Stimulated activated CD4-positive, alpha-beta T cell treated with anti-CD3 and anti-CD28 coated beads, Interleukin-4, amount 100 ng/mL, for 48 hours (primary cell): ENCODE measurements at places on chromosomes 7 and 10.
A peak's percentile ranks its signal among the peaks of the same experiment; 100 is the strongest.

- no peak for DNase-seq
These were observed 46.4 kb upstream of the CC2D2B start for GRCh38 chr10:95861386-95861785.

DNA sequence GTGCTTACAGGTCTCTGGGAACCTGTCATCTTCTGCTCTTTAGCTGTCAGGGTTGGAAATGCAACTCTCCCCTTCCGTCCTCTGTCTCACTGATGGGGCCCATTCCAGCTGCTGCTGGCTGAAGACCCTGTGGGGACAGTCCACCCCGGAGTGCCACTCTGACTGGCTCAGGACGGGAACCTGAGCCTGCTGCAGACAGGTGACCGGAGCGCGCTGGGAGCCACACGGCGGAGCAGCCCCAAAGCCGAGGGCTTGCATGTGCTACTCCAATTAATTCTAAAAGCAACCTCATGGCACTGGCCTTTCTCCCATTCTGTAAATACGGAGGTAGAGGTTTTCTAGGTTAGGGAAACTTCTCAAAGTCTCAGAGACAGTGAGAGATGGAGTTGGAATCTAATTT is 223.5 kb upstream of the PITRM1 start:
- no peak for DNase-seq

- DNase-seq, result no peak
These were observed 59.9 kb upstream of the INPP5A start for GRCh38 chr10:132477398-132478340.

GRCh38 chr7:25399000-25399750 is 170.9 kb upstream of the NPVF start:
- no peak for DNase-seq

- DNase-seq, result peak; percentile 59
These were observed 47.3 kb downstream of the LRRN3 start for GRCh38 chr7:111138193-111138569.

- DNase-seq, result peak; percentile 68
These were observed 4.2 kb upstream of the UPP1 start for GRCh38 chr7:48084727-48085432.

DNA sequence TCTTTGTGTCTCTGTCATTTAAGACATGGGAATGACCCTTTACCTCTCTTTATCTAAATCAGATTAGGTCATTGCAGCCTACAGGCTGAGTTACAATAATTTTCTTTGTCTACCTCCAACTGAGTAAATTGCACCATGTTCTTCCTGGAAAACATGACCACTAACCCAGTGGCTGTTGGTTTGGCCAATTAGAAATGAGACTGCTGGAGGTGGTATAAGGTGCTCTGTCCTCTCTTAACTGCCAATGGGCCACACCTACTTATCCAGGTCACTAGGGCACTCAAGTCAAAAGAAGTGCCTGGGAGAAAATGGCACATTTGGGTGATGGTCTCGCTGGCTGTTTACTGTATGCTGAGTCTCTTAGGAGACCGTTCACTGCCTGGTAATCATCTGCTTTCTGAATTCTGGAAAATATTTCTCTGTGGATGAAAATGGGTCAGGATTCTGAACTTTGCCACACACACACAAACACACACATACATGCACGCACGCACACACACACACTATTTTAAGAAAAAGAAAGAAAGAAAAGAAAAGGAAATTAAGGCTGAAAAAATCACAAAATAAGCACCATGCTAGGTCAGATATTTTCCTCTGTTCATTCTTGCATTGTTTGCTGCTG is 16.4 kb downstream of the STAMBPL1 start:
- no peak for DNase-seq

GRCh38 chr7:140604760-140605159 is 35.9 kb downstream of the DENND2A start:
- no peak for DNase-seq

GRCh38 chr7:77933394-77933793 is 134.8 kb downstream of the PHTF2 start:
- no peak for DNase-seq

DNA sequence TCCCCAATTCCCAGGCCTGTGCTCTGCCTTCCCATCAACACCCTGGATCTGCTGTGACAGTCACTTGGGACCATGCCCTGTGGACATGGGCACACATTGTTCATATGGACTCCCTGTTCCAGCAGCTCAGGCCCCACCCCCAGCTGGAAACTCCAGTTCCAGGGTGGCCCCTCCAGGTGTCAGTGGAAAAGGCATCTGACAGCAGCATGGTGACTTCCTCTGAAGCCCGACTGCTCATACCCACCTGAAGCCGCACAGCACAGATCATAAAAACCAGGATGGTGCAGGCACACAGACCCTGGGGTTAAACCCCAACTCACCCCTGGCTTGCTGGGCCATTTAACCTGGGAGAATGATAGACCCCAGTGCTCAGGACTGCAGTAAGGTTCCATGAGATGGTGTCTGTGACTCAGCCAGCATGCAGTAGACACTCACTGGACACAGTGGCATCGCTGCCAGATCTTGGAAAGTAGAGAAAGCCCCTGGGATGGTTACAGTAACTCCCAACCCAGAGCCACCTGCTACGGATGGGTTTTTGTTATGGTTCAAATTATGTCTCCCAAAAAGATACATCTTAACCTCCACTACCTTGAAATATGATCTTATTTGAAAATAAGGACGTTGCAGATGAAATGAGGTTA is 72.6 kb upstream of the NANOS1 start:
- DNase-seq, result no peak

- DNase-seq, result no peak
These were observed 274.6 kb downstream of the KCND2 start for GRCh38 chr7:120547605-120548004.

DNA sequence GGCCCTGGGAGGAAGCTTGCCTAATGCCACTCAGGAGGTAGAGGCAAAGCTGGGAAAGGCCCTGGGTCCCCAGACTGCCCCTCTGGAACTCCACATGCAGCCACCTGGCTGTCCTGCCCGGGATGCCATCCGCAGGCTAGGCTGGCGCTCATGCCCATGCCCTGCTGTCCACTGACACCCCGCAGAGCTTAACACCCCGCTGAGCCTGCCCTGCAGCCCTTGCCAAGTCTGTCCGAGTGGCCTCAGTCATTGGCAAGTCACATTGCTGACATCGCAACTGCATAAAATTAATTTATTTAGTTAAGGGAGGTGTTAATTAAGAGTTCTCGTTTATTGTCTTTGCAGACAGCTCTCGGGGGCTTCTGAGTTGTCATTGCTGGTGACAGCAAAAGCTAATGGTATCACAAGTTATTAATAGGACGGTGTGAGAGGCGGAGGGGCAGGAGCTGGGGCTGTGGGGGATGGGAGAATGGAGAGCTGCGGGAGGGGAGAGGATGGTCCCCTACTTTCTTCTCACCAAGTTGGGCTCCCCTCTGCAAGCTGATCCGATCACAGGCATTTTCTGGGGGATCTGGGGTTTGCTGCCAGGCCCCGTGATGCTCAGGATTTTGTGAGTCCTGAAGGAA is 55.6 kb upstream of the PCBD1 start:
- DNase-seq, result no peak

- no peak for DNase-seq
These were observed 223.4 kb downstream of the MGMT start for GRCh38 chr10:129690248-129691070.

GRCh38 chr7:55730197-55730596 is 132.4 kb downstream of the SEPTIN14 start:
- DNase-seq, result no peak

- no peak for DNase-seq
These were observed 150.3 kb upstream of the FAM20C start for GRCh38 chr7:41917-42565.

- DNase-seq, result no peak
These were observed 234.1 kb downstream of the PTEN start for GRCh38 chr10:88097536-88097935.

GRCh38 chr10:106467506-106467905 is 697.0 kb downstream of the SORCS1 start:
- DNase-seq, result no peak

DNA sequence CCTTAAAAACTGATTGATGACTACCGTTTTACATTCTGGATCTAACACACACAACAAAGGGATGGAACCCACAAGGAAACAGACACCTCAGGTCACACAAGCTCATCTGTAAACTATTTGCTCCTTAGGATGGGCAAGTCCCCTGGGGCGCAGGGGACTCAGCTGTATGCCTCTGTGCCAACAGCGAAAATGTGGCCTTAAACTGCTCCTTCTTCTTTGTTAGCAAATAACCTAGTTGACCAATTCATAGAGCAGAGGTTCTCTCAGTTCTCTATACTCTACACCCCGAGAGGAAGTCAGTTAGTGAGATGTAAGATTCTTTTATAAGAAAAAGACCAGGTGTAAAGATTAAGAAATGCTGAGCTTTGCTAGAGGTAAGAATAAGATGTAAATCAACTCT is 181.9 kb upstream of the PRSS58 start:
- DNase-seq, result no peak

- no peak for DNase-seq
These were observed 206.0 kb downstream of the CXCL12 start for GRCh38 chr10:44178856-44179255.
